Esophagus muscularis mucosa (tissue), 4 donors: ENCODE measurements at places on chromosomes 2 and 18. TPM values are rescaled to one million over a fixed set of nuclear protein-coding genes. Genes with fewer than 3 reads are reported as not detected.
A peak's percentile ranks its signal among the peaks of the same experiment; 100 is the strongest.

MEP1B gene
- total RNA-seq: not detected

UGT1A5 gene
- total RNA-seq: not detected

CFAP65 gene
- total RNA-seq: not detected

EPAS1 gene
- 113 TPM for total RNA-seq

FSIP2 gene
- total RNA-seq: 0.83 TPM

CFC1 gene
- not detected for total RNA-seq

ESPNL gene
- total RNA-seq: not detected

KCNIP3 gene
- 16.7 TPM for total RNA-seq

ZBTB7C gene
- total RNA-seq: 10.8 TPM

IL36G gene
- total RNA-seq: not detected

POTEJ gene
- total RNA-seq: not detected

FAM168B gene
- 178 TPM for total RNA-seq

C2orf66 gene
- not detected for total RNA-seq

CHST9 gene
- total RNA-seq: 0.42 TPM

VIT gene
- 32.3 TPM for total RNA-seq

FAM161A gene
- 1.7 TPM for total RNA-seq

SNORC gene
- 2.0 TPM for total RNA-seq

GRCh38 chr2:96174251-96175144 lies 29.3 kb upstream of the DUSP2 start:
- no peak for DNase-seq

DNA sequence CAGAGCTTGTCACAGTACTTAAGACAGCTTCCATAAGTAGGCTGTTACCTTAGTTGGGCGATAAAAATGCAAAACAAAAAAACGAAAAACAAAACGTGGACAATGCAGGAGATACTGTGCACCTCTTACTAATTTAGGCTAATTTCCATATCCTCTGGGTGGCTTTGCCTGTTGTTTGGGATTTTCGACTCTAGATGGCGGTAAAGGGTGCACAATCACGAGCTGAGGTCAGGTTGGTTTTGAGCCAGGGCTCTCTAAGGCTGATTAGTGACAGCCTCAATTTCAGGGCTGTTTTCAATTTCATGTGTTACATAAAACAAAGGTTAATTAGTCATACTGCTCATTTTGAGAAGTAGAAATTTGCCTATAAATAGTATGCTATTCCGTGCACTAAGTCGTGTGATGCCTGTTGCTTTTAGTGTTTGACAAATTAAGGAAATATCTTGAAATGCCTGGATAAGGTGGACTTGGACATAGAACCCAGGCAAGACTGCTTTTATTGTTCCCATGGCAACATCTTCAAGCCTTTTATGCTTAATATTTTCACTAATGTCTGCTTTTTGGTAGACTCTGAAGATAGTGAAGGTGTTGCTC lies 493.1 kb downstream of the SOCS6 start:
- no peak for DNase-seq

- DNase-seq: no peak
Measured at GRCh38 chr2:186588940-186589611, 780 bp upstream of the ITGAV start.

- DNase-seq: no peak
Measured at GRCh38 chr2:136332436-136333095, 214.6 kb upstream of the CXCR4 start.

GRCh38 chr2:231874944-231875343 lies 51.3 kb downstream of the NPPC start:
- no peak for DNase-seq

GRCh38 chr18:57801325-57801724 lies 1.8 kb downstream of the ATP8B1 start:
- DNase-seq: no peak

GRCh38 chr2:27664154-27664574 lies 475 bp downstream of the SLC4A1AP start:
- DNase-seq: no peak

DNA sequence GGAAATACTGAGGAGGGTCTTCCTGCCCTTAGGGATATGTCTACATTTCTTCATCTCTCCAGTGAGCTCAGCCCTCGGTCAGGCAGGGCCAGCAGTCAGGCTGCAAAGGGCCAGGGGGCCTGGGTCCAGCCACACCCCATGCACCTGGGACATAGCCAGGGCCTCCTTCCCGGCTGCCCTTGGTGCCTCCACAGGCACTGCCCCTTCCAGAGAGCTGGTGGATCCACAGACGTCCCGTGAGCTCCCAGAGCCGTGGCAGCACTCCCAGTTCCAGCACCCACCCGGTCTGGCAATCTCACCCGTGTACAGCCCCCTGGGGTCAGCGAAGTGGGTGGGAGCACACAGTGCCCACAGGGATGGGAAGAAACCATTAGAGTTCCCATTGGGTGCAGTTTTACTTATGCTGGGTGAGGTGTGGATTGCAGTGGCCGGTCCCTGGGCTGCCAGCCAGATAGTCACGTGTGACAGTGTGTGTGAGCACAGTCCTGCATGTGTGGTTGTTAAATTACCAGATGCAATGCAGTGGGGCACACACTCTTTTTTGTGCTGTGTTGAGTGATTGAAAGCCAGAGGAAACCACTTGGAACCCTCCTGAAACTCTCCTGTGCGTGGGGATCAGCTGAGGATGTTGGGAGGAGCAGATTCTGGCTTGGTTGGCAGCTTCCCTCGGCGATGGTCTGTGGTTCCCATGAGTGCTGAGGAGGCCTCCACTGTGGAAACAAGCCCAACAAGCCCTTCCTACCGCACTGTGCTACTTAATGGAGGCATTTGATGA lies 131.0 kb downstream of the SNTG2 start:
- peak; percentile 91 for DNase-seq

GRCh38 chr2:197869041-197869440 lies 64.6 kb downstream of the PLCL1 start:
- no peak for DNase-seq

DNA sequence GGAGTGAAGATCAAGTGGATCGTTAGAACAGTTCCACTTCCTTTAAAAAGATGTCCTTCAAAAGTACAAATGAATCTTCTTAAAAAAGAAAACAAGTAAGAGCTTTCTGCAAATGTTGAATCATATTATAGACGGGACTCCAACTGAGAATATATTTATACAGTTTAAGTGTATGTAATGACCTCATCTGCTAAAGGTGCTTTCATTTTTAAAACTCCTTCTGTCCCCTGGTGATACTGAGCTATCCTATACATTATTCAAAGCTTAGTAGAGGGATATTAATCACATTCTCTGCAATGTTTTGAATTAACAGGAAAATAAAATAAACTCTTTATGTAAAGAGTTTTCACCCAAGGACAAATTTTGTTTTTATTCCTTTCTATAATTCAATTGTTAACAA lies 420.7 kb upstream of the SLC8A1 start:
- DNase-seq: no peak

- no peak for DNase-seq
Measured at GRCh38 chr2:155125585-155126230, 427.2 kb downstream of the KCNJ3 start.

- no peak for DNase-seq
Measured at GRCh38 chr2:9236045-9236344, 29.4 kb downstream of the ASAP2 start.

GRCh38 chr2:225030203-225030602 lies 12.1 kb downstream of the DOCK10 start:
- no peak for DNase-seq

GRCh38 chr18:61173554-61173953 lies 159.7 kb upstream of the CDH20 start:
- DNase-seq: no peak

GRCh38 chr2:11553661-11554398 lies 20.0 kb downstream of the GREB1 start:
- DNase-seq: no peak

DNA sequence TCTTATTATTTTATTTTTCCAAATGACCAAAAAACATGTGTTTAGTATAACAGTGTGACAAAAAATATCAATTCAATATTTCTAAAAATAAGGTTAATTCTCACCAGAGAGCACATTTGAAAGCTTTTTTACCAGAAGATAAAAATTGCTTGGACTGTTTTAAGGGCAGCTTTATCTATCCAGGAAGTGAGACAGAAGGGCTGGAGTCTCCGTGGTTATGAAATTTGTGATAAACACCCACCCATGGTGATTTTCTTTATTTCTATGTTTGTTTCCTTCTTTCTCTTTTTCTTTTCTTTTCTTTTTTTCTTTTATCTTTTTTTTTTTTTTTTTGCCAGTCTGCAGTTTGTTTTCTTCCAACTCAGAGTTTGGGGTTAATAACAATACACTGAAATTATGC lies 298.5 kb downstream of the PIEZO2 start:
- DNase-seq: no peak

DNA sequence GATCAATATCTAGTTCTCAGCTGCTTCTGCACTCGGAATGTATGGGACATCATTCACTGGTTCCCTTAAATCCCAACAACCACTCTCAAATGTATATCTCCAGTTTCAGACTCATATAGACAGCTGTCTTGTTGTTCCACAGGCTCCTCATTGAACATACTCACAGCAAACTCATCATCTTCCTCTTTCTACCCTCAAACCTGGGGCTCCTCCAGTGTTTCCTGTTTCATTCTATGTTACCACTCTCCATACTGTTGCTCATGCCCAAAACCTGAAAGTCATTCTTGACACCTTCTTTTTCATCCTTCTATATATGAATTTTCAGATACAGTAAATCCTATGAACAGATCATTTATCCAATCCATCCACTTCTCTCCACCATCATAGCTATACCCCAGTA lies 18.7 kb upstream of the REL start:
- peak; percentile 10 for DNase-seq

- DNase-seq: no peak
Measured at GRCh38 chr2:100865816-100866460, 46.0 kb downstream of the NPAS2 start.

GRCh38 chr2:121136323-121136722 lies 148.7 kb downstream of the TFCP2L1 start:
- DNase-seq: no peak

DNA sequence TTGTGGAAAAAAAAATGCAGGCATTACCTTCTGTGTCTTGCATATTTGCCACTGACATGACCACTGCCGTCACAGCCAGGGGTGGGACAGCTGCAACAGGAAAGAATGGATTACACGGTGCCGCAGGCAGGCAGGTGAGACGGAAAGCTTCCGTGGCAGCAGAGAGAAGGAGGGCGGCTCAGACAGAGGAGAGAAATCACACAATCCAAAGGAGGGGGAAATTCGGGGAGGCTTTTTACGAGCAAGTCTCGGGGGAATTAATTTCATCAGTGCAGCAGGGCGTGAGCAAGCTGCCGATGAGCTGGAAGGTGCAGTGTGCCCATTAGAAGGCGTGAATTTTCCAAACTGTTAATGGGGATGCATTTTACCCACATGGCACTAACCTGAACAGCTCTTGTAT lies 234.8 kb upstream of the PXDN start:
- DNase-seq: no peak

- peak; percentile 88 for DNase-seq
Measured at GRCh38 chr2:11093467-11093866, 61.8 kb upstream of the SLC66A3 start.

- peak; percentile 83 for DNase-seq
Measured at GRCh38 chr18:58975296-58975695, 110.6 kb downstream of the ZNF532 start.

DNA sequence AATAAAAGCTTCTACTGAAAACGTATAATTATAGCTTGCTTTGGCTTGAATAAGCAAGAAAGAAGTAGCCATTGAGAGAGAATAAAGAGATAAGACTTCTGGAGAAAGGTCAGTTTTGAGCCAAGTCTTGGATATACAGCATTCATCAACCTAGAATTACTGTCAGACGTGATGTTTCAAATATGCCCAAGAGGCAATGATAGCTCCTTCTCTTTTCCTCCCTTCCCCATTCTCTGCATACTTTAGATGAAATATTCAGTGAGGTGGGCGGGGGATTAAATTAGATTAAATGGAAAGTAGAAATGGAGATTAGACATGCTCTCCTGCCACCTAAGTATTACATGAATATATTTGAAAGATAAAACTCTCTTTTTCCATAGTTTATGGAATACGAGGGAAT lies 8.7 kb downstream of the ANTXR1 start:
- DNase-seq: no peak

- DNase-seq: no peak
Measured at GRCh38 chr2:231679908-231680284, 28.4 kb upstream of the PTMA start.

DNA sequence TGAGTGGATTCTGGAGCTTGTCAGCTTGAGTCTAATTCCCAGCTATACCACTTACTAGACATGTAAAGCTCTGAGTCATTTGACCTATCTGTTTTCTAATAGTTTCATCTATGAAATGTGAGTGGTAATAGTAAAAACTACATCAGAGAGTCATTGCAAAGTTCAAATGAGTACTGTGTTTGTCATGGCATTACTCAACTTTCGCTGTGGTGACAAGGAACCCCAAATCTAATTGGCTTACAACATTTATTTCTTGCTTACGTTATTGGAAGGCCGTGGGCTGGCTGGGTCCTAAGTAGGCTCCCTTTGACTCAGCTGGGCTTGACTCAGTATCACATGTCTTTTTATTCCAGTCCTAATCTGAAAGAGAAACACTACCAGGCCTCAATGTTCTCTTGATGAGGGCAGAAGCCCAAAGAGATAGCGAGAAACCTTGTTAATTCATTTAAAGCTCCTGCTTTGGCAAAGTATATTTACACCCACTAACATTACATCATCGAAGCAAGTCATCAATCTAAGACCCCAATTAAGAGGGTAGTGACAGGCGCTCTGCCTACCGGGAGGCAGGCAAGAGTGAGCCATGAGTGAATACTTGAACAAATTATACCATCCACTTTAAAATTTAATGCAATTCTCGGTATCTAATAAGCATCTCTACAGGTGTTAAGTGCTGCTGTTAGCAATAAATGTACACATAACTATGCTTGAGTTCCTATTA lies 431.8 kb upstream of the SPHKAP start:
- DNase-seq: no peak

- no peak for DNase-seq
Measured at GRCh38 chr18:50819027-50819727, 639 bp downstream of the MRO start.

GRCh38 chr2:236731767-236732580 lies 162.3 kb downstream of the ACKR3 start:
- DNase-seq: no peak

- no peak for DNase-seq
Measured at GRCh38 chr18:7259475-7259874, 28.6 kb downstream of the LRRC30 start.

DNA sequence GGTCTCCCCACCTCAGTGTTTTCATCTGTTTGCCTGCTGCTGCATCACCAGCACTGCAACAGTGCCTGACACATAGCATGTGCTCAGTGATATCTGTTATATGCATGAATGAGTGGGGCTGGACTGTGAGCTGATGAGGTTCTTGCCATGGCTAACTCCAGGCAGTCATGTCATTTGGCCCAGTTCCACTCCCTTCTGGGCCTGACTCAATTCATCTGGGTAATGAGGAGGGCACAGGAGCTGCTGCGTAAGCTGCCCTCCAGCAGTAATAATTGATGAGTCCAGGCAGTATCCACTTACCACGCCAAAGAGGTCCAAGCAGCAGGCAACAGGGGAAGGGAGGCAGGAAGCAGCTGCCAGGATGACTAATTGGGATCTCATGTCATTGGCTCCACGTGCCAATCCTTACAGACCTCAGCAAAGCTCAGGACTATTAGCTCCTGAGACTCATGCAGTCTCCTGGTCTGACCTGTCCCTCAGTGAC lies 34.1 kb upstream of the MAT2A start:
- no peak for DNase-seq

GRCh38 chr2:202034249-202035088 lies 814 bp downstream of the FZD7 start:
- DNase-seq: no peak

- DNase-seq: no peak
Measured at GRCh38 chr18:12520442-12520992, 112.8 kb downstream of the PRELID3A start.
